ENCODE measurements at places on chromosomes 7 and 10.
A peak's percentile ranks its signal among the peaks of the same experiment; 100 is the strongest.

GRCh38 chr7:14095233-14095950 is 105.9 kb upstream of the ETV1 start:
- no peak for DNase-seq

DNA sequence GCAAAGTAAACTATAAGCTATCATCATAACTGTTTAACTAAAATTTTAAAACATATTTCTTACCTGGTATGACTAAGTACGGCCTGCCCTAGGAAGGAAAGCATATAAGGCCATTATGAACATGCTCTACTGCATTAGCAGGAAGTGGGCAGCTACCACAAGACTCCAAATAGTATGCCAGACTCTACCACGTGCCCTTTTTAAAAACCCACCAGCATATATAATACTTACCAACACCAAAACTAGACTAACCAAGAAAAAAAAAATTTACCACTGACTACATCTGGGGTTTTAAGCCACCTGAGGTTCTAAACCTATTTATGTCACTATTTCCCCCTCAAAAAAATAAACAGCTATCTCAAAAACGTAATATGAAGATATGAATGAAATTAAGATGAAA is 30.1 kb downstream of the NUDCD3 start:
- peak; percentile 90 for DNase-seq

DNA sequence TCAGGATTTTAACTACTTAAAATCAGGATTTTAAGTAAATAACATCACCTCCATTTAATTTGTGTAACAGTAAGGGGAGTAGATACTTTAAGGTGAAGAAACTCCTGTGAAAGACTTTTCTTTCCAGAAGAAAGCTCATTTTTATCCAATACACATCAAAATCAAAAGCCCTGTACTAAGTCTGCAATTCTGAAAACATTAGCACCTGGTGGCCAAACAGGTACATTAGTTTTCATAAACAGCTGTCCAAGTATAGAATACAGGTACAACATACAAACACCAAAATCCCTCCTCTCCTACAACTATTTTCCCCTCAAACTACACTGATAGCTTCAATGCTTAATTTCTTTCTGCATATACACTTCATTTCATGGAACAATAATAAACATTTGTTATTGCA is 22.9 kb downstream of the FAM3C start:
- DNase-seq: no peak

DNA sequence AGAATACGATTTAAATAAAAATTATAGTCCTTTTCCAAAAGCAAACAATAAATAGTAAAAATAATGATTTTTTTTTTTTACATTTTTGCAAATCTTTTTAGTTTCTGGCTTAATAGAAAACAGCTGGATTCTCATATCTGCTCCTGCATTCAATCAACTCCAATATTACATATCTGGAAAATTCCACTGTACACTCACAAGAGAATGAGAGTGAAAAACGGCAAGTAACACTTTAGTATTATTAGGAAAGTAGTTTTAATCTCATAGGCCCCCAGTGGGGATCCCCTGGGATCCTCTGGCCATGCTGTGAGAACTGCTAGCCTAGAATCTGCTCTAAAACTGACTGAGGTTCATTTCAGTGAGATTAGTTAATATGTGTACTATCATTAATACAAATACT is 128.6 kb upstream of the LRRN3 start:
- no peak for DNase-seq

DNA sequence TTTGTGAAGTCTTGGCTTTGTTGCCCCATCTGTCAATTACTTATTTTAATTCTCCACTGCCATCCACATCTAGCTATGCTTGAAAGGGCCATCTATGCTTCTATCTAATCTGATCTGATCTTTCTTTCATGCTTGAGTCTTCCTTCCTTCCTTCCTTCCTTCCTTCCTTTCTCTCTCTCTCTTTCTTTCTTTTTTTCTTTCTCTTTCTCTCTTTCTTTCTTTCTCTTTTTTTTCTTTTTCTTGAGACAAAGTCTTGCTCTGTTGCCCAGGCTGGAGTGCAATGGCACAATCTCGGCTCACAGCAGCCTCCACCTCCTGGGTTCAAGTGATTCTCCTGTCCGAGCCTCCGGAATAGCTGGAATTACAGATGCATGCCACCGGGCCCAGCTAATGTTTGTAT is 11.3 kb downstream of the TFR2 start:
- no peak for DNase-seq

All from Kasumi-1 (cell line).